ENCODE measurements at places on chromosomes 4 and X.

- DNase-seq, result no peak
Measured at GRCh38 chr4:154720618-154721267, 23.1 kb upstream of the LRAT start.

DNA sequence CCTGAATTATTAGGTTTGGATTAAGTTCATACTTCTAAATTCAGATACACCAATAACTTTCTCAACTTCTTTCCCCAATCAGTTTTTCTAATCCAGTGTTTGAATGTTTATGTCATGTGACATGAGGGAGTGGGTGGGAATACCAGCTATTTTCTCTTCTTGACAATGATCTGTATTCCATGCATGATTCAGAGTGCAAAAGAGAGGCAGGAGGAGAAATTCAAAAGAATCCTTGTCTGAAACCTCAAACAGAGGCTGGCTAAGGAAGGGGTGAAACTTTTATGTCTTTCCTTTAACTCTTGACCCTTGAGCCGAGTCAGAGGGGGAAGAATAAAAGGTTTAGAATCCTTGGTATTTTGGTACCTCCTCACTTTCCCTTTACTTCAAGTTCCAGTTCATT, 544.7 kb downstream of the SPRY1 start:
- DNase-seq, result no peak

- no peak for DNase-seq
Measured at GRCh38 chrX:118207831-118208453, 91.3 kb upstream of the KLHL13 start.

DNA sequence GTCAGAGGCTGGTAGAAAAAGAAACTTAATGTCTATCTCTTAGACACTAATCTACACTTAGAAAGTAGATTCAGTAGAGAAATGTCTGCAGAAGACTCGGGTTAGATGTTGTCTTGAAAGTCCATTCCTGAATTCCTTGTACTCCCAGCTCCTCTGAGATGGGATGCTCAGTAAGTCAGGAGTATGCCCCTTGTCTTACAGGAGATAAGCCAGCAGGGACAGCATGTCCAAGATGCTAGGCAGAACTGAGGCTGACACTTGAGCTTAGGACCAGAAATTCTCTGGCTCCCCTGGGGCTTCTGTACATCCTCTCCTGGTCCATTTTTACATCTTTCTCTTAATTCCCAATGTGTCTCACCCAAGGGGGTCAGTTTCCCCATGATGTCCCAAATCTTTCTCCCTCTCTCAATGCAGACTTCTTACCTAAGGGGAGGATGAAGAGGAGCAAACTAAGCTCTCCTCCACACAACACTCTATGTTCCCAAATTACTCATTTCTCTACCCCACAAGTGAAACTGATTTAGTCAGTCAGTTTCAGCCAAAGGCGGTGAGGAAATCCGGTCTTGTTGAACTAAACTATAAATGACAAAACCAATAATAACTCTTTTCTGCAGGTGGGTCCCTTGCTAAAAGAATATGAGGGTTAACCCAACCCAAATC, 558.2 kb upstream of the DIPK2B start:
- DNase-seq, result no peak

GRCh38 chrX:23861215-23861896, 46.4 kb downstream of the APOO start:
- DNase-seq, result no peak

Measured in thyroid gland (tissue), 4 donors.